ENCODE measurements at places on chromosomes 11 and 22.

GRCh38 chr22:37244922-37245722 is 1.1 kb upstream of the RAC2 start:
- no peak for DNase-seq

DNA sequence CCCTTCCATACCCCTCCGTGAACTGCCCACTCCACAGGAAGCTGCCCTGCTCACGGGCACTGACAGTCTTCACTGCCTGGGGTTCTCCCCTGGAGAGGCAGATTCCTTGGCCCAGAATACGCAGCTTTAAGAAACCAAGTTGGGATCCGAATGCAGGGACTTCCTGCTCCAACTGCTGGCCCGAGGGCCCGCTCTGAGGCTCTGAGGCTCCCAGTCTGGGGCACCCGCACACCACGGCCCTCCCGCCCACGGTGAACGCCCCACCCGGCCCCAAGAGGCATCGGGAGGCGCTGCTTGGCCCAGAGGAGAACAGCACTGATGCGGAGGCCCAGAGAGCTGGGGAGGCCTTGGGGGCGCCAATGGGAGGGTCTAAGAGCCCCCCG is 42.3 kb downstream of the IGF2 start:
- no peak for DNase-seq

GRCh38 chr11:24240496-24241175 is 256.2 kb upstream of the LUZP2 start:
- no peak for DNase-seq

GRCh38 chr22:21941921-21942320 is 10.7 kb downstream of the PPM1F start:
- DNase-seq: no peak

DNA sequence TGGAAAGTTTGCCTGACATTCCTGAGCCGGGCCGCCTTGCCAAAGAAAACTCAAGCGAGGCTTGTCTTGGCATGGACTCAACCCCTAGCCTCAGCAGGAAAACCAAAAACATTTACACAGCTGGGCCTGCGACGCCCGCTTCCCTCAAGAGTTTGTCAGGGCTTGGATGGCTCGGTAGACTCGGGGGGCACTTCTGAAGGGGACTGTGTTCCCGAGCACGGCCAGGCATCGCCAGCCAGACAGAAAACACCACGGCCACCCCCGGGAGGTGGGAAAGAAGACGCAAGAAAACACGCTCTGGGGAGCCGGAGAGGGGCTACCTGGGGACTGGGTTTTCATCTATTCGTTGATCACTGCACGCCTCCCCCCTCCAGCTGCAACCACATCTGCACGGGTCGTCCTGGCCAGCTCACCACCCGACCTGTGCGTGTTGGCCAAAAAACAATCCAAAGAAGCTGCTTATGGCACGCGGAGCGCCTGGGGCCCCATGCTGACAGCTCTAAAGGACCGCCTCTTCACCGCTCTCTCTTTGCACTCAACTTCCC is 380.7 kb downstream of the MN1 start:
- no peak for DNase-seq

- DNase-seq: no peak
These were observed 14.7 kb downstream of the KCNQ1OT1 start for GRCh38 chr11:2685051-2685450.

GRCh38 chr11:76215941-76216340 is 9.6 kb upstream of the WNT11 start:
- DNase-seq: no peak

DNA sequence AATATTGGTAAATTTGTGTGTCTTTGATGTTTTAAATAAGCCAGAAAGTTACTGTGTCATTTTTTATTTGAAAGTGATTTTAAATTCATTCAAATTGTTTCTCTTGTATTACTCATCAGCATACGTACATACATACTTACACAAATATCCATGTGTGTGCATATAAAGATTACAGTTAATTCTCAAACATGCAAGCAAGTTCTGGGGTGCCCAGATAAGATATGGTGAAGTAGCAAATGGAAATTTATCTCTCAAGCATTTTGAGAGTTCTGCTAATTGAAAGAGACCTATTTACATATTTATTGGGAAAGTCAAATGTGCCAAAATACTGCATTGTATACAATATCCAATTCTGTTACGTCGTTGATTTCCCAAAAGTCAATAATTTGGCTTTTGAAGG is 1024.0 kb upstream of the CNTN5 start:
- no peak for DNase-seq

- no peak for DNase-seq
These were observed 224.6 kb upstream of the PLET1 start for GRCh38 chr11:112485280-112485679.

GRCh38 chr11:114784216-114784615 is 105.9 kb downstream of the NXPE2 start:
- no peak for DNase-seq
